ENCODE measurements at places on chromosomes 2 and 18.

DNA sequence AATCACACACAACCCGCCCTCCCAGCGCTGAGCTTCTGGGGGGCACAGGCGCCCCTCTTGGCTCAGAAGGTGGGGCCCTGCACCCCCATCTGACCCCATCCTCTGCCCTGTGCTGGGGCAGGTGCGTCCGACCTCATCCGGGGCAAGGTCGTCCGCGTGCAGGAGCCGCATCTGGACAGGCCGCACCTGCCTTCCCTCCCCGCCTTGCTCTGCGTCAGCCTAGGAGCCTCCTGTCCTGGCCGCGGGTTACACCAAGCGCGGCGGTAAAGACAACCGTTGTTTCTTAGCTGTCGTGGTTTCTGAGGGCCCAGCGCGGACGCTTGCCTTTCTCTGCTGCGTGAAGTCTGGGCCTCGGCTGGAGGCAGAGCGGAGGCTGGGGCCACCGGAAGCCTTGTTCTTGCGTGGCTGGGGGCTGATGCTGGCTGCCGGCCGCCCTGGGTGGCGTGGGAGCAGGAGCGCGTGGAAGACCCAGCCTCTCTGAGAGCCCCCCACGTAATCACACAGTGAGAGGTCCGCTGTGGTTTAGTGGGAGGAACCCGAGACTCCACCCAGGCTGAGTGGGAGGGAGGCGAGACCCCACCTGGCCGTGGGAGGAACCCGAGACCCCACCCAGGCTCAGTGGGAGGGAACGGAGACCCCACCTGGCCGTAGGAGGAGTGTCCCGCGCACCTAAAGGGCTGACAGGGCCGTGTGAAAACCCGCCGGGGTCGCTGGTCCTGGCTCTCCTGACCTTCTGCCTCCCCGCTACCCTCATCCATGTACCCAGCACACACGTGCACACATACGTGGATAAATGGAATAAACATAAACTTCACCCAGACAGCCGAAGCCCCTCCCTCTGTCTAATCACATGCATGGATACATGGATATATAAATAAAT lies 51.8 kb downstream of the KCNG2 start:
- DNase-seq = no peak

GRCh38 chr2:98803405-98804264 lies 72.7 kb upstream of the MGAT4A start:
- DNase-seq = no peak

GRCh38 chr18:42157878-42158277 lies 202.8 kb downstream of the PIK3C3 start:
- DNase-seq = no peak

DNA sequence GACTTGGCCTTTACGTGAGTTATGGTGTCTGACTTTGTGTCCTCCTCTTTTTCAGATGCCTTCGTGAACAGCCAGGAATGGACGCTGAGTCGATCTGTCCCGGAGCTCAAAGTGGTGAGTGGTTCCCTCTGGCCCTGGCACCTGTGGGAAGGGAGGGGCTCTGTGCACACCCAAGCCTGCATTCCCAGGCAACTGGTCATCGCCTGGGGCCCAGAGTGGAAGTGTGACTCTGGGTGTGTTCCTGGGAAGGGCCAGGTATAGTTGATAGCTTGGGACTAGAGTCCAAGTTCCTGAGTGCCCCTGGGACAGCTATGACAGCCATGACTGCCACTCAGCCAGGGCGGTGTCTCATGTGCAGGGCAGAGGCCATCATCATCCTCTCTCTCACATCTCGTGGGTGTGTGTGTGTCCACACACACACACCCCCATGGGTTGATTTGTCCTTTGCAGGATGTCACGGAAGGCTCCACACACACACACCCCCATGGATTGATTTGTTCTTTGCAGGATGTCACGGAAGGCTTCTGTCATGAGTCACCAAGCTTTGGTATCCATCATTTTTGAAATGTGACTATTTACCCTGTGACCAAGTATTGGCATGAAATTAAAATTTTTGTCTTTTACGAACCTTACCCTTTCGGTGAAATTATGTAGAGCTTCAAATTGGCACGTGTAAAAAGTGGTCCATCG lies 215.4 kb downstream of the AGAP1 start:
- DNase-seq = no peak

GRCh38 chr2:234414596-234414995 lies 82.3 kb downstream of the ARL4C start:
- no peak for DNase-seq

DNA sequence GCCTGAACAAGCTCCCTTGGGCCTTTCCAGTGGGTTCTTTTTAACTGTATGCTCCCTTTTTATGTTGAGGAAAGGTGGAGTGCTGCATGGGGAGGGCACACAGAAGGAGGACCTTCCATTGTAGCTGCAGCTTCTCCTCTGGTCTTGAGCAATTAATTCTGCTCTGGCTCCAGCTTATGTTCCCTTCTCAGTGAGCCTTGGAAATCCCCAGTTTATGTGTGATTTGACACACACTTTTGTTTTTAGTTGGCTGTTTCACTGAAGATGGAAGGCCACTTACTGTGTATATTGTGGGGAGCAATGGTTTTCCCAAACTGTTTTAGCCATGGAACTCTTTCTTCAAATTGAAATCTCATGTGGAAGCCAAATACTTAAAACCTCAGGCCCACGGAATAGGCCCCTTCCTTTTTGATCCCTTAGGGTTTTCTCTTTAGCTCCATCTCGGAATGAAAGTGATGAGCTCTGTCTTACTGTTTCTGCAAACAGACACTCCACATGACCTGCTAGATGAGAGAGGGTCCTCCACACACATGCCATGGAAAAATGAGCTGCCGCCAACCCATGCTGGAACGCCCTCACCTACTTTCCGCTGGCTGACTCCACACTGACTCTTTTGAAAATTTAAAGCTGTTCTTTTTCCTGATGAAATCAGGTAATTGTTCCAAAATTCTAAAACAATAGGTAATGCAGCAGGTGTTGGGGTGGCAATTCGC lies 280.9 kb upstream of the SIX2 start:
- no peak for DNase-seq

- no peak for DNase-seq
These were observed 122.8 kb upstream of the L3MBTL4 start for GRCh38 chr18:6537475-6537874.

DNA sequence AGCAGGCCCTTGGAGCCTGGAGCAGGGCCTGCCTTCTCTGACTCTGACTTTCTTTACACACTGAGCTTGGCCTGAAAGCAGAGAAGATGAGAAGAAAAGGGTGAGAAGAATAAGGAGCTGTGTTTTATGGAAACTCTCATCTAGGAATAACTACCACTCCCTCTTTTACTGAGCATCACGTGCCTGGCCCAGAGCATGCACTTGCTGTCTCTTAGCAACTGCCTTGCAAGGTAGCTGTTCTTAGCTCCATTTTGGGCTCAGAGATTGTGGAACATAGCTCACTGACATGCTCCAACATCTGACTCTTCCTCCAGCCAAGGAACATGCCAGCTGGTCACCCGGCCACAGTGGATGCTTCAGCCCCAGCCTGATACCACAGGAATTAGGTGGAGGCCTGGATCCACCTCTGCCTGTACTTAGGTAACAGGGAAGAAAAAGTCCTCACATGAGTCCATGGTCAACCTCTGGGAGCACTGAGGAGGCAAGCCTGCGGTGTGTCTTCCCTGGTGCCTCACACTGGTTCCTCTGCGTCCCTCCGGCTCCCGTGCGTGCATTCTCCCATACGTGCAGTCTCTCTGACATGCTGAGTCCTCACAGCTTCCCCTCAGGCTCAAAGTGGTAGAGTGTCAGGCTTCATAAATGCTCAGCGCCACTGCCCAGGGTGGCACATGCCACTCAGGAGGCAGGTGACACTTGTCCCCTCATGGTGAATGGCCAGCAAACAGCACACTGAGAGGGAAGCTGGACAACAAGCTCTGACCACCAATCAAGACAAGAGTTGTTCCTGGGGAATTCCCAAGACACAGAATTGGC lies 35.7 kb downstream of the AMER3 start:
- no peak for DNase-seq

GRCh38 chr18:13362051-13362450 lies 143.5 kb downstream of the LDLRAD4 start:
- DNase-seq = no peak

- peak; percentile 67 for DNase-seq
These were observed 5.8 kb downstream of the HDLBP start for GRCh38 chr2:241309684-241310117.

- peak; percentile 6 for DNase-seq
These were observed 115.5 kb downstream of the NFATC1 start for GRCh38 chr18:79511271-79511670.

DNA sequence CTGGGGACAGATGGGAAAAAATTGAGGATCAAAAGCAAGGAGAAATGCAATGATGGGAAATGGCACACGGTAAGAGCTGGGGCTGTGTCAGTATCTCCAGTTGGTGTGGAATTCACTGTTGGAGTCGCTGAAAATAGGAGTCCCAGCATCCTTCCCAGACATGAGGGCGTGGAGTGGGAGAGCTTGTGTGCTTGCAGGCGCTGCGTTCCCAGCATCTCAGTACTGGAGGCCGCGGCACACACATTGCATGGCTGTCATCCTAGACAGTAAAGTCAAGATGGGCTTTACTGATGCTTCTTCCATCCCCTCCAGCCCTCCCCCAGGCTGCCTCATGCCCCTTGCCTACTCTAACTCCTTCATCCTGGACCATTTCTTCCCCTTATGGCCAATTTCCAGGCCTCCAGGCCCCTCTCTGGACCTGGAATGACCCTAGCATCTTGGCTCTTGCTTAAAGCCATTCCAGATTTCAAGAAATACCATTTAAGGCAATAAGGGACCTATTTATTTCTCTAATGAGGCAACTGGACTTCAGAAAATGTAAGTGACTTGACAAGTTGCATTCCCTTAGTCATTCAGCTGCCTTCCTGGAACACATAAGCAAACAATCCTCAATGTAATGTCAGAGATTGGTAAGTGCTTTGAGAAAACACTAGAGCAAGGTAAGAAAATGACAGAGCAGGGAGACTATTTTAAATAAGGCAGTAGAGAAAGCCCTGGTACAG lies 70.5 kb upstream of the TTC39C start:
- DNase-seq = no peak

DNA sequence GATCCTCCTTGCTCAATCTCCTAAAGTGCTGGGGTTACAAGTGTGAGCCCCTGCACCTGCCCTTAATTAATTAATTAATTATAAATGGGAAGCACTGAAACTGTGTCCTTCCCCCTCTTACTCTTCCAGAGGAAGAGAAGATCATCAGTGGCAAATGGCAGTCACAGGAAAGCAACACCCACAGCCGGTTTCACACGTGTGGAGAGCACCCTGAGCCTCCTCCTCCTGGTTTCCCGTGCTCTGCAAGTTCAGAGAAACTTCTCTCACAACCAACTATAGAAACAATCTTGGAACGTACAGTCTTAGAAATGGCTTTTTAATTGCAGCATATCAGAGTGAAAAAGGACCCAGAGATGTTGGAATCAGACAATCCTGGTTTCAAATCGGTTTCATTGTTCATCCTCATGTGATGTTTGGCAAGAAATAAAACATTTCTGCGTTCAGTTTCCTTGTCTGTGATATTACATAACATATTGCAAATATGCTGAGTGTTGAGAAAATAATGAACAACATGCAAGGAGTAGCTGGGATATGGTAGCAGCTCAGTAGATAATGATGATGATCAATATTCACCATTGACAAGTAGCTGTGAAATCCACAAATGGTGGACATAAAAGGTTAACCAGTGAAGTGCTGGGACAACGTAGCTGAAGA lies 141.0 kb upstream of the KCTD1 start:
- DNase-seq = no peak

GRCh38 chr2:70659551-70659950 lies 105.9 kb upstream of the TGFA start:
- no peak for DNase-seq

DNA sequence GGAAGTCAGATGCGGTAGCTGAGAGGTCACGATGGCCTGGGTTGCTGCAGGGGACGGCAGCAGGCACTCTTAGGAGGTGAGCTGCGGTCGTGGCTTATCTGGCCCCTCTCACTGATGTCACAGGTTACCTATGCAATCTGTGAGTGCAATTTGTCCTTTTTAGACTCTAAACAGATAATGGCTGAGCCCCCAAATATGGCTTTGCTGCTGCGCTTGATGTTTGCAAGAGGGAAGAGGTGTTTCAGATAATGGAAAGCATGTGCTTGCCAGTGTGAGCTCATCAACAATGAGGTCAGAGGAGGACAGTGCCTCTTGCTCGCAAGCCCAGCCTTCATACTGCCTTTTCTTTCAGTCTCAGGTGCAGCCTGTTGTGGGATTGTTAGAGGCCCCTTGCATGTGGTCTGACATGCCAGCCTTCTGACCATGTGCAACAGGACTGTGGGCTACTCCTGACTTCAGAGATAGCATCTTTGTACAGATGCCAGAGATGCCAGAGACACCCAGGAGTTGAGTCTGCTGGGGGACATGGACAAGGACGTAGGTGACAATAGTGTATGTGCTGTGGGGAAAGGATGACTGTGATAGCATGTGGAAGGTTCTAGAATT lies 151.3 kb downstream of the TANC1 start:
- DNase-seq = no peak

GRCh38 chr2:65548576-65549256 lies 116.3 kb upstream of the SPRED2 start:
- no peak for DNase-seq

DNA sequence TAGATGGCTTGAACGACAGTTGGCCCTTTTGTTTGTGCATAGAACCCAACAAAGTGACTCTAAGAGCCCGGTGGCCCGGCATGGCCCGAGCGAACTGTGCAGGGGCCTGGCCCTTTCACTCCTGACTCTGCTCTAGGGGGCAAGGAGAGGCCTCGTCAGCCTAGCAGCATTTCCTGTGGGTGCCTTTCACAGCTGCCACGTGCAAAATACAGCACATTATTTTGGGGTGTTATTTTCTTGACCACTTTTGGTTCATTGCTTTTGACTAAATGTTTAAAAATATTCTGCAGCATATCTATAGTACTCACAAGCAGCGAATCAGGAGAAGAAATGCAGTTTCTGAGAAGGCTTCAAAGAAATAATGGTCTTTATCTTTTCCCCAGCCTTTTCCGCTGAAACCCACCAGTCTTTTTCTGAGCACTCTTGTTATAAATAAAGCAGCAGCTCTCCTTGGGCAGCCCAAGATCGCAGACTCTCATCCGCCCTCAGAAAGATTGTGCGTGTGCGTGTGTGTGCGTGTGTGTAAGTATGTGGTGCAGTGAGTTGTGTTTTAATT lies 31.3 kb downstream of the DGKD start:
- peak; percentile 50 for DNase-seq

GRCh38 chr18:25825979-25826776 lies 264.2 kb downstream of the SS18 start:
- DNase-seq = no peak

GRCh38 chr2:8753609-8754008 lies 71.8 kb downstream of the ID2 start:
- DNase-seq = no peak

DNA sequence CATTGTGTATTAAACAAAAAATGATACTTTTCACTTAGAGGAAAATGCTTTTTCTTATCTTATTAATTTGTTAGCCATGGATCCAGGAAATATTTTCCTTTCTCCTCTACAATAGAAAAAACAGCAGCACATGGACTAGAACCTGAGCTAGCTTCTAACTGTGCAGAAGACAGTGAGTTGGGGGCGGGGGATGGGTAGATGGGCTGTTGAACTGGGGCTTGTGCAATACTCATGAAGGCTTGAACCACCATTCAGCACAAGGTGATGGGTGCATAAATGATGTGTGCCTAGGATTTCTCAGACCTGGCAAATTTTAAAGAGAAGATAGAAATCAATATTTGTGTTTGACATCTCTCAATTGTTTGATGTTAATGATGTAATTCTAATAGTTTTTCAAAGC lies 42.0 kb downstream of the COL5A2 start:
- DNase-seq = no peak

GRCh38 chr2:239348563-239349452 lies 52.0 kb downstream of the HDAC4 start:
- no peak for DNase-seq

All from activated CD8-positive, alpha-beta memory T cell treated with anti-CD3 and anti-CD28 coated beads, Interleukin-2, amount 50 U/mL, for 4 hours (primary cell).